ENCODE measurements at places on chromosomes 3 and 15.

GRCh38 chr3:151034303-151034702 lies 51.2 kb upstream of the MED12L start:
- no peak for DNase-seq

GRCh38 chr3:133049491-133049890 lies 11.3 kb downstream of the TMEM108 start:
- DNase-seq = no peak

DNA sequence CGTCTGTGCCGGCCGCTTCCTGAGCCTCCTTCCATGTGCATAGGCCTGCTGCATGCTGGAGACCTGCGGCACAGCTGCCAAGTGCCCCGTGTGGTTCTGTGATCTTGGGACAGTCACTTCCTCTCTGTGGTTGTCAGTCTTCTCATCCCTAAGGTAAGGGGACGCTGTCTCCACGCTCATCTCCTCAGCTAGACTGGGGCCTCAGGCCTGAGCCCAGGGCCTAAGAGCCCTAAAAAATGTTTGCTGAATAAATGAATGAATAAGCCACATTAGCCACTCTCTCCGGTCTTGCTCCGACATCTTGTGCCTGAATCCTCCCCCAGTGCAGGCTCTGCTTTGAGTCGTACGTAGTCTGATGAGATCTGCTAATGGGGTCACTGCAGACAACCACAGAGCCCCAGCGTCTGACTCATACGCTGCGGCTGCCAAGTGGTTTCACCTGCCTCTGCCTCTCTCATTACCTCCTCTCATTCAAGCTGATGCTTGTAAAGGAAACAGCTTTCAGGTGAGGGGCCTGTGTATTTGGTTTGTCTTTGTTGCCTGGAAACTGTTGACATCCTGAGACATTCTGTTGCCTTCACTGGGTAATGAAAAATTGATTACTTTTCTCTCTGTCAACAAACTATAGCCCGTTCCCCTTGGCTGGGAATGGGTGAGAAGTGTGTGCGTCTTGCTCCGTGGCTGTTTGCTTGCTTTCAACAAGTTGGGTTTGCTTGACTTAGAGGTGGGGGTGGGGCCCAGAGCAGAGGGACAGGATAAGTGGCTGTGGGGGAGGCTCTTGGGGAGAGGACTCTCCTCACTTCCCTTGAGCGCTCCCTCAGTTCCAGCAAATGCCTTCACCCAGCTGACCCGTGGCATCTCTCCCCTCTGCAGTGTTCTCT lies 15.9 kb downstream of the RPLP1 start:
- peak; percentile 65 for DNase-seq

DNA sequence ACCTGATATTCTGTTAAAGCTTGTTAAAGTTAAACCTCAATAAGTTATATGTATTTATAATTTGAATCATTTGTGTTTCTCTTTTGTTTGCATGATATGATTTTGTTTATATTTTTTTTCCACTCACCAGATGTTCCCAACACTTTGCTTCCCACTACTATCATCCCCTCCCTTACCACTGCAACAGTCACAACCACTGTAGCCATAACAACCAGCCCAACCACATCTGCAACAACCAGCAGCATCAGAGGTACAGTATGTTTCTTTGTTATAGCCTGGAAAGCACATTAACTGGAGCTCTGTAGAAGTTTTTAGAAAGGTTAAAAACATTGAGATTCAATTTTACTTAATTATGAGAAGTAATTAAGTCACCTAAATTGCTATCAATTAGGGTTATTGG lies 1011.9 kb downstream of the VGLL3 start:
- no peak for DNase-seq

- no peak for DNase-seq
Measured at GRCh38 chr15:42107473-42107872, 13.1 kb upstream of the PLA2G4D start.

GRCh38 chr3:63251499-63251898 lies 26.6 kb upstream of the SYNPR start:
- DNase-seq = no peak

- DNase-seq = no peak
Measured at GRCh38 chr3:11379824-11380701, 107.9 kb downstream of the ATG7 start.

GRCh38 chr3:18853269-18853668 lies 295.0 kb upstream of the KCNH8 start:
- no peak for DNase-seq

DNA sequence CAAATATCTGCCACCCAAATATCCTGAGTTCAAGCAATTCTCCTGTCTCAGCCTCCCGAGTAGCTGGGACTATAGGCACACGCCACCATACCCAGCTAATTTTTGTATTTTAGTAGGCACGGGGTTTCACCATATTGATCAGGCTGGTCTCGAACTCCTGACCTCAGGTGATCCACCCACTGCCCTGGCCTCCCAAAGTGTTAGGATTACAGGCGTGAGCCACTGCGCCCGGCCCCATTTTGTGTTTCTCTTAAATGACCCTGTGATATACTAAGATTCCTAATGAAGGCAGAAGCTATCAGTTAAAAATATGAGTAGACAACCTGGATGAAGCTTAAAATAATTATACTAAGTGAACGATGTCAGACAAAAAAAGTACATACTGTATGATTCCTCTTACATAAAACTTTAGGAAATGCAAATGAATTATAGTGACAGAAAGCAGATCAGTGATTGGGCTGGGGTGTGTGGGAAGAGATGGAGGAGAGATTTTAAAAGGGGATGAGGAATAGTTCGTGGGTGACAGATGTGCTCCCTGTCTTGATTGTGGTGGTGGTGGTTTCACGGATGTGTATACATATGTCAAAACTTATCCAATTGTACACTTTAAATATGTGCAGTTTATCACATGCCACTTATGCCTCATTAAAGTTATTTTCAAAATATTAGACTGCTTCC lies 3.8 kb upstream of the KLHL40 start:
- no peak for DNase-seq

- no peak for DNase-seq
Measured at GRCh38 chr15:77886805-77887448, 190.6 kb downstream of the TBC1D2B start.

GRCh38 chr15:38085114-38085513 lies 150.7 kb downstream of the TMCO5A start:
- DNase-seq = no peak

- DNase-seq = no peak
Measured at GRCh38 chr3:167480748-167481147, 6.9 kb upstream of the SERPINI2 start.

DNA sequence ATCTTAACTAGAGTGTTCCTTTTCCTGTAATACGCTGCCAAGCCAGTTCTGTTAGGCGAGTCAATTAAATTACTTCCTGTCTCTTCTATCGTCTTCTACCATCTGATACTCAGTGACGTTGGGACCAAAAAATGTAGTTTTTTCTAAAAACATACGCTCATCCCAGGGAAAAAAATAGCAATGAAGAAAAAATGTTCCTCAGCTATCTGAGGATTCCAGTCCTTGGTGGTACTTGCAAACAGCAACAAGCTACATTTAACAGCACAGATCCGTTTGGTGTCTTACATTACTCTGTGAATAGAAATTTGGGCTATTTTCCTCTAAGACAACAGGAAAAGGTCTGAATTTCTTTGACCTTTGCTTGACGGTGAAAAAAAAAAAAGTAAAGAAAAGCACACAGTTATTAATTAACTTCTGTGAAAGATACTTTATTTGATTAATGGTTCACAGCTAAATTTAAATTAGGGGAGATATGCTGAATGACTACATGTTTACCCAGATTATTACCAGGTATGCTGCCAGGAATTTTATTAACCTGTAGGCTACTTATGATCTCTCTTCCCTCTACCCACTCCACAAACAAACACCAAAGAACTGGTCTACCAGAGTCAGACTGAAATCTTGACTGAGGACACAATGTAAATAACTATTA lies 254.4 kb upstream of the ZPLD1 start:
- no peak for DNase-seq

GRCh38 chr15:98548139-98548971 lies 100.0 kb upstream of the IGF1R start:
- DNase-seq = peak; percentile 32

GRCh38 chr3:14016900-14017475 lies 107.7 kb downstream of the CHCHD4 start:
- DNase-seq = no peak

DNA sequence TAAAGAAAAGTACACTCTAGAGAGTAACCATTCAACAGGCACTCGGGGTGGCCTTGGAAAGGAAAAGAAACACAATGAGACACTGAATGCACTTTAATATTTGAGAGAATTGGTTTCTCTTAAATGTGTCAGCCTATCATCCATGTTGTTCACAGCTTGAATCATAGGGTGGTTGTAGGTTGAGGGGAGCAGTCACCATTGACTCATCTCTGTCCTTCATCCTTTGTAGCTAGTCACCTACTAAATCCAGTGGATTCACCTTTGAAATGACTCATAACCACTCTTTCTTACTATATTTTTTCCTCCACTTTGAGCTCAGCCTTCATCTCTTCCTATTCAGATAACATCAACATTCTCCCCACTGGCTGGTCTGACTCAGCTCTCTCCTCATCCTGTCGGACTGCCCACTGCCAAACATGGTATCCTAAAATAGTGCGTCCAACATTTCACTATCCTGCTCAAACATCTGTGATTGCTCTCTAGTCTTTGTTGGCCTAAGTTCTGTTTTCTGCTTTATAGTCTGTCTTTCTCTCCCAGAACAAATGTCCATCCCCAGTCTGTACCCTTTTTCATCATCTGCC lies 182.7 kb upstream of the GADL1 start:
- DNase-seq = peak; percentile 37

DNA sequence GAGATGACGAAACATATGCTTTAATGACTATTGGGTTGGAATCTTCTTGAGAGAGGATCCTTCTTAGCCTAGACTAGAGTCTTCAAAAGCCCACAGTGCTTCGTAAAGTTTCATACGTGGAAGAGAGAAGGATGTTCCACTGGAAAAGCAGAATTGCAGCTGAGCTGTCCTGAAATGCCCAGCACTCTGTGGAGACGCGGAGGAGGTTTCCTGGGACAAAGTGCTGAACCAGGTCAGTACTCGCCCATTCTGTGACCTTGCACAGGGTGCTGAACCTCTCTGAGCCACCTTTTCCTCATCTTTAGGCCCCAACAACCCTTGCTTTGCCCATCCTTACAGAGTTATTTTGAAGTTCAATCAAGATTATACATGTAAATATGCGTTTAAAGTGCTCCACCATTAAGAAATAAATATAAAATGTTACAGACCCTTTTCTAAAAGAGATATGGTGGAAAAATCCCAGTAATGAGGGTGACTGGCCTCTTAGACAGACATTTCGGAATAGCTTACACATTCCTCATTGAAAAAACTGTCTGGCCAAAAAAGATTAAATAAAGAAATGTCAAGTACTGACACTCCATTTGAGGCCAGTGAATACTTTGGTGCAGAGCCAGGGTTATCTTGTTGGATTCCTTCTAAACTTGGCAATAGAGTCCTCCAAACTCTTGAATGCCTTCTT lies 4.2 kb upstream of the MAGEF1 start:
- no peak for DNase-seq

DNA sequence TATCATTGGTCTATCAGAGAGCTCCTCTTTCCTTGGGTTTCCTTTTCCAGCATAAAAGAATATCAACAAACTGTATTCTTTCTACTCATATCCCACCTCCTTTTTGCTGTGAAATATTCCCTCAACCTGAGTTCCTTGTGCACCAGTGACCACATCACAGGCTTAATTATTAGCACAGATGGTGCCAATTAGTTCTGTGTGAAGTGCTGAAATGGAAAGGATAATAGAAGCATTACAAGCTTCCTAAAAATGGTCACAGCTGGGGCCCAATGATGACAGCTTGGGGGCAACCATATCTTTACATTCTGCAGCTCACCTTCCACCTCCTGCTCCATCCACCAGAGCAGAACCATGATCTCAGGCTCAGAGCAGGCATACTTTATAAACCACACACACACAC lies 84.6 kb downstream of the ANO10 start:
- no peak for DNase-seq

DNA sequence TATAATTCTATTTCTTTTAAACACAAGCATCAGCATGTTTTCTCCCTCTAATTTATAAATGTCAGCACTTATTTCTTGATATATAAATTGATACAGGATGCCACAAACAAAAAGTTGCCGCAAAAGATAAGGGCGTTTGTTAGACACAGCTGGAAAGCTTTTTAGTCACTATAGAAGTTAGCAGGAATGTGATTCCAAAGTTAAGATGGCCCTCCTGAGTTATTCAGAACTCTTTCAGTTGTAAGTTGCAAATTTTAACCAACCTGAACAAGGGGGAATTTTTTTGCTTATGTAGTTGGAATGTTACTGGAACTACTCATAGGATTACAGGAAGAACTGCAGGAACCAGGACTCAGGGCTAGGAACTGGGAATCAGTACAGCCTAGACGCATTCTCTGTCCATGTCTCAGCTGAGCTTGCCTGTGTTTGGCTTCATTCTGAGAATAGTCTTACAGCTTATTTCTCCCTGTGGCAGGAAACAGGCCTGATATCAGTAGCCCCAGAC lies 166.3 kb downstream of the VGLL4 start:
- no peak for DNase-seq

DNA sequence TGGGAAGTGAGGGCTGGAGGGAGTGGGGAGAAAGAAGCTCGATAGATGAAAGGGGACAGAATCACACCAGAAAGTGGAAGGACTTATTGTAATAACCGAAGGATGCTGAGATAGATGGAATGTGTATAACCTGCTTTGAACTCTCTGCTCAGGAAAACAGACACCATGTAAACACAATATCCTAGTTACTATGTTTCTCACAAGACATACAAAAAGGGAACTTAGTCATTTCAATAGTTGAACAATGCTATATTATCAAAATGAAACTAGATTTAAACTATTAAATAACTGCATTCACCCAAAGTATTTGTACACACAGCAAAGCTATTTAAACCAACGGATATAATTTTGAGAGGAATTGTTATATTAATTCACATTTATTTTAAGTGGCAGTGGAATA lies 108.3 kb upstream of the GADL1 start:
- no peak for DNase-seq

- DNase-seq = no peak
Measured at GRCh38 chr3:411226-411625, 214.7 kb downstream of the CHL1 start.

DNA sequence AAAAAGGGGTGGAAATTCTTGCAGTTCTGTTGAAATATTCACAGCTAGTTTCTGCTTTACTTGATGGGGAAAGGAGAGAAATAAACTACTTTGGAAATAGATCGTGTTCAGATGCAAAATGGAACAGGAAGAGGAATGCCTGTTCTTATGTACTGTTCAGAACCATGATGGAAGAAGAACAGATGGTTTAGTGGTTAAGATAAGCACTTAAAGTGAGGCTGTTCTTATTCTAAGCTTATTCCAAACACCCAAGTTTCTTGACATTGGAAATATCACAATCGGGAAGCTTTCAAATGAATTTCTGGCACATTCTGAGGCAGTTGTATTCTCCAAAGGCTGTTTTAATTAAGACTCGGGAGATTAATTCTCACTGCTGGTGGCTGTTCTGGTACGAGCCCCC lies 228.5 kb downstream of the LSAMP start:
- no peak for DNase-seq

GRCh38 chr3:140399871-140400270 lies 278.0 kb upstream of the TRIM42 start:
- no peak for DNase-seq

GRCh38 chr15:62087671-62088352 lies 21.0 kb downstream of the C2CD4A start:
- no peak for DNase-seq
